ENCODE measurements at places on chromosomes 2 and 18.

DNA sequence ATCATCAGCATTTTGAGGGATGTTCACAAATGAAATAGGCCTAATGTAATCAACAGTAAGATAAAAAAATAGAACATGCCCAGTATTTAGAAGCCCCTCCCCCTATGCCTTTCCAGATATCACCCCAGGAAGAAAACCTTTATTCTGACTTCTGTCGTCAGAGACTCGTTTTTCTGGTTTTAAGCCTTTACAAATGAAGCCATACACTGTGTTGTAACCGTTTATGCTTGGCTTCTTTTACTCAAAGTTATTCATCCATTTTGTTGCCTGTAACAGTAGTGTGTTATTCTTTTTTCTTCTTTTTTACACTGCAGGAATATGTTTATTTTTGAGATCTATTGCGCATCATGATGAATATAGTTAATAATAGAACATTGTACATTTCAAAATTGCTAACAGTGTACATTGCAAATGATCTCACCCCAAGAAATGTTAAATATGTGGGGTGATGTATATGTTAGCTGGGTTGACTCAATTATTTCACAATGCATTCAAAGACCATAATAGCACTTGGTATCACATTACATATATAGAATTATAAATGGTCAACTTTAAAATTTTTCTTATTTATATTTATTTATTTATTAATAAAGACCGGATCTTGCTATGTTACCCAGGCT, 28.1 kb upstream of the PNPT1 start:
- DNase-seq, result no peak

GRCh38 chr2:59888015-59888414, 665.4 kb downstream of the BCL11A start:
- DNase-seq, result no peak

DNA sequence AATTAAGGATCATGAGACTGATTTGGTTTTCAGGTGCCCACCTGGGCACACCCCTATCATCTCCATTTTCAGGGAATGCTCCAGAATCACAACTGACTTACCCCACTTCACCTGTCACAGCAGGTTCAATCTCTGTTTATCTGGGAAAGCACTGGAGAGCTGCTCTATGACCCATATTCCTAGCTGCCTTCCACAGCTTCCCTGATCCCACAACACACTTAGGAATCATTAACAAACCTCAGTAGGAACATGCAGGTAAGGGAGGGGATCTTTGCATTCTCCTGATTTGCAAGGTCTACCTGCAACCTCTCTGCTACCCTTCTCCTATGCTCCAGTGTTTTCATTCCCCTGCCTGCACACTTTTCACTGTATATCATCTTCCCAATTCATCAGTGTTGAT, 18.7 kb upstream of the FABP1 start:
- no peak for DNase-seq

- no peak for DNase-seq
These were observed 84.8 kb downstream of the OSBPL6 start for GRCh38 chr2:178279142-178279541.

- DNase-seq, result no peak
These were observed 104.3 kb upstream of the RAB12 start for GRCh38 chr18:8504880-8505435.

DNA sequence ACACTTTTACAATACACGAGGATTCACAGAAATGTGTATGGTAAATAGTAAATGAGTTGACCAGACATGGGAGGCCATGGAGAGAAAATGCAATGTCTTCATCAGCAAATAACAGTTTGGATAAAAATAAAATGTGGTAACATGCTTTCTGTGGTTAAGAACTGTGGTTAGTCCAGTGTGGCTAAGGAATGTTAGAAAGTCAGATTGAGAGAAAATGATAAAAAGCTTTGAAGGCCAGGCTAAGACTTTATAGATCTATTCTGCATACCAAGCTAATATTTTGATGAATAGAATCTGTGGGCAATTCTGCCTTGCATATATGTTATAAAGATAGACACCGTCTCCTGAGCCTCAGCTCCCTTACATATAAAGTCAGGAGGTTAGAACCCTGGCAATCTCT, 215.9 kb downstream of the SOX11 start:
- no peak for DNase-seq

GRCh38 chr2:169729274-169729605, 4.4 kb upstream of the KLHL23 start:
- DNase-seq, result no peak

DNA sequence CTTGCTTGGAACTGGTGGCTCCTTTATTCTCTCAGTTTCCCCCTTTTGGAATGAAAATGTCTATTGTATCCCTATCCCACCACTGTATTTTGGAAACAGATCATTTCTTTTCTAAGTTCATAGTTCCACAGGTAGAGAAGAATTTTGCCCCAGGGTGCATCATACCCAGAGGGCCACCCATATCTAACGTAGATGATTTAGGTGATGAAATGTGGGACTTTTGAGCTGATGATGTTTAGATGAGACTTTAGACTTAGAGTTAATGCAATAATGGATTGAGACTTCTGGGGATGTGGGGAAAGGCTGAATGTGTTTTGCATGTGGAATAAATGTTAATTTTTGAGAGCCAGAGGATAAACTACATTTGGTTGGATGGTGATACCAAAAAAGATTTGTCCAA, 107.9 kb upstream of the CYP26B1 start:
- DNase-seq, result no peak

GRCh38 chr2:181900007-181900651, 8.6 kb downstream of the ITPRID2 start:
- DNase-seq, result no peak

- no peak for DNase-seq
These were observed 37.0 kb upstream of the TMEM18 start for GRCh38 chr2:714005-714741.

DNA sequence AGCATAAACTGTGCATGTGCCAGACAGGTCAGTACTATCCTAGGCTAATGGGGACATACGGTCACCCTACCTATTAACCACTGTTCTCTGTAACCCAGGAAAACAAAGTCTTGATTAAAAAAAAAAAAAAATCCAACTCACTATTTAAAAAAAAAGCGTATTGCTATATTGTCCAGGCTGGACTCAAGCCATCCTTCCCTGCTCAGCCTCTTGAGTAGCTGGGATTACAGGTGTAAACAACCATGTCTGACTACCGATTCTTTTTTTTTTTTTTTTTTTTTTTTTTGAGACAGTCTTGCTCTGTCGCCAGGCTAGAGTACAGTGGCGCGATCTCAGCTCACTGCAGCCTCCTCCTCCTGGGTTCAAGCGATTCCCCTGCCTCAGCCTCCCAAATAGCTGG, 11.6 kb downstream of the ATAD2B start:
- no peak for DNase-seq

GRCh38 chr18:7454429-7454828, 112.7 kb upstream of the PTPRM start:
- no peak for DNase-seq

DNA sequence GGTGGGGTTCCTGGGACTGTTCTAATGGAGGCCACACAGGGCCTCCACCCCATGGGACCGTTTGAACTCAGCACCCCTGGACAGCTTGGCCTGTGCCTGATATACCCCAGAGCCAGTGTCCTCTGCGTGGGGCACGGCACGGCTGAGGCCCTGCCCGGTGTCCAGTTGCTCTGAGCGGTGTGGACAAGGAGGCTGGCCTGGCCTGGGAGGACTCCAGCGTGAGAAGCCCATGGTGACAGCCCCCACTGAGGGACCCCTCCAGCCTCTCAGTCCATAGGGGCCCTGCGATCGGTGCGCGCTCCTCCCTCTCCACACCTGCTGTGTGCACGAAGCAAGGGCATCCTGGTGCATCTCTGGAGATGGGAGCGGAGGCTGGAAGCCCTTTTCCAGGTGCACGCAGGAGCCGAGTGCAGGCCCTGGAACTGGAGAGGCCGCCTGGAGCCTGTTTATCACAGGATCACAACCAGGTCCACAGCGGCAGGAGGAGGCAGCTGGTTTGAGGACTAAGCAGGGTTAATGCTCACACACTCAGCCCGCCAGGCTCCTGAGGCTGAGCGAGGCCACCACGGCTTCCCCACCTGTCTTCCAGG, 120.2 kb downstream of the PTGR3 start:
- no peak for DNase-seq

GRCh38 chr2:182381225-182381624, 45.6 kb downstream of the PDE1A start:
- DNase-seq, result no peak

DNA sequence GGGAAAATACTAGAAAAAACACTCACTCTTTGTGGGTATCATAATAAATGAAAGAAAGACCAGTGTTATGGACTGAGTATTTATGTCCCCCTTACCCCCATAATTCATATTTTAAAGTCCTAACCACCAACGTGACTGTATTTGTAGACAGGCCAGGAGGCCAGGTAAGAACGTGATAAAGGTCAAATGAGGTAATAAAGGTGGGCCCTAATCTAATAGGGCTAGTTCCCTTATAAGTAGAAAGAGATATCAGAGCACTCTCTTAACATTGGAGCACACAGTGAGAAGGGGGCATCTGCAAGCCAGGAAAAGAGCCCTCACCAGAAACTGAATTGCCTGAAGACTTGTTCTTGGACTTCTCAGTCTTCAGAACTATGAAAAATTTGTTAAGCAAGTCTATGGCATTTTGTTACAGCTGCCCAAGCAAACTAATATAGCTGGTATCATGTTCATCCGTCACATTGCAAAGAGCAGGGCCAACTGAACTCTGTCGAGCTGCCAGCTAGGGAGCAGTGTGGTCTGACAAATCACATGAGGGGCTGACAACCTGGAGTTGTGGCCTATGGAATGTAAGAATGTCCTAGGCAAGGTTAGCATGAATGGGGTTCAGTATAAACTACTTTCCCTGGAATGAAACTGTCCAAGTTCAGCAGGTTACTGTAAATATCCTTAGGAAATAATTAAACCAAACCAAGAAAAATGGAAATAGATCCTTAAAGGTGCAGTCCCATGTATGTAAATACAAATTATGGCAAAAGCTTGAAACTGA, 280.9 kb downstream of the ZNF385B start:
- DNase-seq, result no peak

- DNase-seq, result no peak
These were observed 294.3 kb upstream of the SLC8A1 start for GRCh38 chr2:40746191-40746590.

DNA sequence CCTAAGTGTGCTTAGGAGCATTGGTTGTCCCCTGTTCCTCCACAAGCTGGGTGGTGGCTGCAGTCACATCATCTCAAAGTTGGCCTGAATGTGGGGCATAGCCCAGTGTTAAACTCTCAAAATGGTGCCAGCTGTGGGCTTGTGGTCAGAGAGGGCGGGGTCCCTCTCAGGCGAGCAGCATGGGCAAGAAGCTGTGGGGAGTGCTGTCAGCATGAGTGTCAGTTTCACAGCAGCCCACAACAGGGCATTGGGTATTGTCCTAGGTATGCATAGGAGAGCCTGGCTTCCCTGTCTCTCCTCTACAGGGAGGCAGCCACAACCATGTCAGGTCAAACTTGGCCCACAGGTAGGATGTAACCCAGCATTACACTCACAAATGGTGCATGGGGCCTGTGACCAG, 285.6 kb upstream of the THSD7B start:
- no peak for DNase-seq

GRCh38 chr2:39549000-39549399, 111.9 kb upstream of the MAP4K3 start:
- no peak for DNase-seq

DNA sequence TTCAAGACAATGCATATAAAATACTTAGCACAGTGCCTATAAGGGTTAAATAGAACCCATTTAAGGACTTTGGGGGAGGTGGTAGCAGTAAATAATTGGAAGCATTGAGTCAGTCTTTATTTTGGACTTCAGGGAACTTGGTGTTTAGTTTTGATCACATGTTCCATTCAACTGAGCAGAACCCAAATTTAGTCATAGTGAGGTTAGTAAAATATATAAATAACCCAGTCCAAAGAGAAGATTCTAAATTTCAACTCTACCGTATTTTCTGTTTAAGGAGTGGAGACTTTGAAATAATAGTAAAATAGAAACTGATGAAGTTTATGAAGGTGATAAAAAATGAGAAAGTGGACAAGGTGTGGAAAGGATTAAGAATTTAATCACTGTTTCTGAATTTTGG, 19.7 kb downstream of the TWSG1 start:
- no peak for DNase-seq

DNA sequence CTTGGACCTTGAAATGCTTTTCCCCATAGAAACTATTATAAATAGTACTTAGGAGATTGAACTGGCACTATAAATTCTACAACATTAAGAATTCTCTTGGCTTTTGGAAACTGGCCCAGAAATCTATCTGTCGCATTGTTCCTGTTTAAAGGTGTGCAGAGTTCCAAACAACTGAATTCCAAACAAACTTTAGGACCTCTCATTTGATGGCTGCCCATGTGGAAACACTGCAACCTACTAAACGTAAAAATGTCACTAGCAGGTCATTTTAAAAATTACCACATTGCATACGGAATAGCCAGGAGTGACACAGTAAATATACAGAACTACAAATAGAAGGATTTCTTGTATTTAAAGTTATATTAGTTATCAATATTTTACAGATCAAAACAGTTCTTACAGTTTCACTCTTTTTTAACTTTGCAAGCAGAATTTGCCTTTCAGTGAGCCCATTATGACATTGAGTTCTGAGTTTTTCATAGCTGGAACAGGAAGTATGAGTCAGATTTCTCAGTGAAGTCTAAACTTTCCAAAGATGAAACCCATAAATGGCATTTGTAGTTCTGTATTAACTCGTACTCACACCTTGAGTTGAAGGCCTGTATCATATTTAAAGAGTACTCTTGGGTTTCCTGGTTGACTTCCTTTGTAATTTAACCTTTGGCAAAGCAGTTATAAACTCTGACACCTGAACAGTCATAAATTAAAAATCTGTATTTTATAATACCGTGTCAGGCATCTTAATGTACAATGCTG, 142.3 kb upstream of the BOD1L2 start:
- DNase-seq, result no peak
